M059J (cell line): ENCODE measurements at places on chromosomes 7 and 10.

GRCh38 chr7:135853499-135853898 is 104.9 kb upstream of the FAM180A start:
- peak; percentile 91 for DNase-seq

DNA sequence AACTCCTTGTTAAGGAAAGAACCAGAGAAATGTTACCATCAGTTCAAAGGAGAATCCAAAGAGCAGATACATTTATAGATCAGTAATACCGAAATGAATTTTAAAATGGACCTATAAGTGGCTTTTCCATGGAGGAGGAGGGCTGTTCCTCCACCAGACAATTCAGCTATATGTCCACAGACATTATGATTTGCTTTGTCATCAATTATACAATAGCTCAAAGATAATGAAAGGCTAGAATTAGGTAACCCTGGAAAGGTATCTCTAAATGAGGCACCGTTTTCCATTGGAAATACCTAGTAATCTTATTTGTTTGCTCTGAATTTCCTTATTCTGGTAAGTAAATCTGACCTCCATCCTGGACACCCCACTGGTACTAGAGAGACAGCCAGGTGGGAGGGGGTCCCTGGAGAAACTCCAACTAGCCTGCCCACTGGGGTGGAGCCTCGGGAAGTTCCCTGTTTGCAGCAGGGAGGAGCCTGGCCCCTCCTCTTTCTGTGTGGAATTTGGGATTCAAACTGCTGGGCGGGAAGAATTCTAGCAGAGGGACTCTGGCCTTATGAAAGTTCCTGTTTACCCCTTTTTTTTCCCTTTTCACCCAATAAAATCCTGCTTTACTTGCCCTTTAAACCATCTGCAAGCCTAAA is 218.0 kb downstream of the PHF14 start:
- no peak for DNase-seq

GRCh38 chr10:77915319-77916105 is 11.0 kb downstream of the DLG5 start:
- DNase-seq = no peak

DNA sequence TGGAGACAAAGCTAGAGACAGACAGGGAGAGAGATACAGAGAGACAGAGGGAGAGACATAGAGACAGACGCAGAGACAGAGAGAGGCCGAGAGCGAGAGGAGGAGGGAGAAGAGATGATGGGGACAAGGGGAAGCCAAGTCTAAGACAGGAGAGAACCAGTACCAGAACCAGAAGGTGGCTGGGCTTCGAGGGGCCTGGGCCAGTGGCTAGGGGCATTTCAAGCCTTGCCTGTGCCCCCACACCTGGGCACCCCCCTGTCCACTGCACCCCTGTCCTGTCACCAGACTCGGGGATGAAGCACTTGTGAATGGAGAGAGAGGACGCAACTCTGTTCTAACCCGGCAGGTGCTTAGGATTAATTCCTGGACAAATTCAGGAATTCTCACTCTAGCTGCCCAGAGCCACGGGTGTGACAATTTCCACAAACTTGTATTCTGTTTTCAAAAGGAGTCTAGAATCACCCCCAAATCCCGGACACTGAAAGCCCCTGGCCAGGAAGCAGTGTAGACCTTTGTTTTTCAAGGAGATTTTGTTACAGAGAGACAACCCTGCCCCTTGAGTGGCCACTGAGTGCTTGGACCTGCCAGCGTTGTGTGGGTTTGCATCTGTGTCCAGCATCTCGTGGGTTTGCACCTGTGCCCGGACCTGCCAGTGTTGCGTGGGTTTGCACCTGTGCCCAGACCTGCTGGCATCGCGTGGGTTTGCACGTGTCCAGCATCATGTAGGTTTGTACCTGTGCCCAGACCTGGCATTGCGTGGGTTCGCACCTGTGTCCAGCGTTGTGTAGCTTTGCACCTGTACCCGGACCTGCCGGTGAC is 157.3 kb downstream of the WDR37 start:
- DNase-seq = no peak

GRCh38 chr7:94980418-94981142 is 73.2 kb downstream of the PPP1R9A start:
- DNase-seq = no peak

- no peak for DNase-seq
Measured at GRCh38 chr10:44240584-44241205, 144.2 kb downstream of the CXCL12 start.

DNA sequence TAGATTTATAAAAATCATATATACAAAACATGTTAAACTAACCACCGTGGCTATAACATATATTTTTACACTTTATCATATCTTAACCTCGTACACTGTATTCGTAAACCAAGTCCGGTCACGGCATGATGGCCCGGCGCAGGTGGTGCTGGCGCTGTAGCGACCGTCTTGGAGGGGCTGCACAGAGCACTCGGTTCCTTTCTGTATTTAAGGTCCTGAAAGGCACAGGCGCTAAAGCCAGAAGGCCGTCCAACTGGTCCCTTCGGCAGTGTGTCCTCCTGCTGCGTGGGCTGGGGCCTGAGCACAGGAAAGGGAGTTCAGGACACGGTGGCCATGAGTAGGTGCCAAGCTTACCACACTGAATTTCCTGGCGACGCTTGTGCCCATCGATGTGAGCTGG is 33.8 kb downstream of the AMZ1 start:
- DNase-seq = no peak

- peak; percentile 38 for DNase-seq
Measured at GRCh38 chr10:70679498-70679897, 7.2 kb downstream of the ADAMTS14 start.

DNA sequence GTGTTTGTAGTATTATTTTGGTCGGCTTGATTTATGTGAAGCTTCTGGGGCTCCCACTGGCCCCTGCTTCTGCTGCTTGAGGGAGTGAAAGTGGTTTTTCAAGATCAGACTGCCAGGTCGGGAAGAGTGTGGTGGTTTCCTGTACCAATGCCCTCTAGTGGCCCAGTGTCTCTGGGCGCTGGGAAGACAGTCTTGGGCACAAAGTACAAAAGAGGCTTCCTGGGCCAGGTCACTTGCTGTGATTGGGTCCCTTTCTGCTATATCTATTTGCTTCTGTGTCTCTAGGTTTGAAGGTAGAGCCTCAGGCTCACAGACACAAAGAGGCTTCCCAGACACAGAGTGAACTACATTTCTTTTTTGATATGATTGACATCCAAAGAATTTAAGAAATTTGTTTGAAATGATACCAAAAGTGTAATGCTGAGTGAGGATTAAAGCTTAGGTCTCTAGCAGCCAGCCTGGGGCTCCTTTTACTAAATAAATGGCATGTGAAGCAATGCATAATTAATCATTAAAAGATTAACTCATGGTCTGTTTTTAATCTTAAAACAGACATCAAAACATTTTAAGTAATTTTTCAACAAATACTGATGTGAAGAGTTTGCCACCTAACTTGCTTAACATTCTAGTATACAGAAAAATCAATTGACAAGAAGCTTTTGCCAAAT is 36.3 kb downstream of the ABCB1 start:
- peak; percentile 52 for DNase-seq

DNA sequence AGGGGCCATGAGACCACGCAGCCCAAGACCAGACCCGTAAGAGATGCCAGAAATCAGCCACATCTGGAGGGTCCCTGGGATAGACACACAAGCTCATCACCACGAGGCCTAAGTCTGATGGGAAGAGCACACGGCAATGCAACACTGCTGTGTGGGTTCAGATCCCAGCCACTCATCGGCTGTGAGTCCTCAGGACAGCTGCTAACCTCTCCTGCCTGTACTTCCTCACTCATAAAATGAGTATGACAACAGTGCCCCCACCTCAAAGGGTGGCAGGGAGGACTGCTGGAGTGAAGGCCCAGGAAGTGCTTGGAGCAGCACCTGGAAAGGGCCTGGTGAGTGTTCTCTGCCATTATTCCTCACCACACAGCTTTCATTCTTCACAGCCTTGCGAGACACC is 60.9 kb downstream of the MAD1L1 start:
- no peak for DNase-seq

DNA sequence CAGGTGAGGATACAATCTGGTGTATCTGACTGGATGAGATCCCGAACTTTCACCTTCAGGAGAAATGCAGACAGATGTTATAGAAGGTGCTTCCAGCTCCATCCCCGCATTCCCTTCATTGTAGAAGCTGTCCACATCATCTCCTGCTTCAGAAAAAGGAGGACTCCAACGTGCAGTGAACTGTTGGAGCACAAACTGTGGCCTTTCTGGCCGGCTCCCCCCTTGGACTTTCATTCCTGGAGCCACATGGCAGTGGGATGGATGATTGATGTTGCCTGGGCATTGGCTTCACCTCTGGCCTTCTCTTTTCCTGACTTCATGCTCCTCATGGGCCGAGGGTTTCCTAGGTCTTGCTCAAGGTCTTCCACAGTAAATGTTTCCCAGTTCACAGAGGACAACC is 29.6 kb upstream of the ZNF273 start:
- DNase-seq = no peak

DNA sequence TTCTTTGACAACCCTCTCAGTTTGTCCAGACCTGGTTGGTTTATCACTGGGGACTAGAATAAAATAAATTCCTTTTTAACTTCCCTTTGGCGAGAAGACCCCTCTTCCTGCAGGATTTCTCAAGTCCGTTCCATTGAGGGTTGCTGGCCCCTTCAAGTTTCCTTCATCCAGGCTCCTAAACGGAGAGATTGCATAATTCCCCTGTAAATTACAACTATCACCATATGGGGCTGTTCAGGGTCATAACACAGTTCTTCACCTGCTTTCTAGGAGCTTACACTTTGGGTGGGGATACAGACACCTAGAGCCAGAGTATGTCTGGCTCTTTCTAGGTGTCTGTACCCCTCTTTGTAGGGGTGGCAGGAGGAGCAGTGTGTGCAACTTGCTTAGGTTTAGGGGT is 3.3 kb upstream of the COPS6 start:
- no peak for DNase-seq

- peak; percentile 34 for DNase-seq
Measured at GRCh38 chr7:114865564-114865963, 56.3 kb upstream of the MDFIC start.

DNA sequence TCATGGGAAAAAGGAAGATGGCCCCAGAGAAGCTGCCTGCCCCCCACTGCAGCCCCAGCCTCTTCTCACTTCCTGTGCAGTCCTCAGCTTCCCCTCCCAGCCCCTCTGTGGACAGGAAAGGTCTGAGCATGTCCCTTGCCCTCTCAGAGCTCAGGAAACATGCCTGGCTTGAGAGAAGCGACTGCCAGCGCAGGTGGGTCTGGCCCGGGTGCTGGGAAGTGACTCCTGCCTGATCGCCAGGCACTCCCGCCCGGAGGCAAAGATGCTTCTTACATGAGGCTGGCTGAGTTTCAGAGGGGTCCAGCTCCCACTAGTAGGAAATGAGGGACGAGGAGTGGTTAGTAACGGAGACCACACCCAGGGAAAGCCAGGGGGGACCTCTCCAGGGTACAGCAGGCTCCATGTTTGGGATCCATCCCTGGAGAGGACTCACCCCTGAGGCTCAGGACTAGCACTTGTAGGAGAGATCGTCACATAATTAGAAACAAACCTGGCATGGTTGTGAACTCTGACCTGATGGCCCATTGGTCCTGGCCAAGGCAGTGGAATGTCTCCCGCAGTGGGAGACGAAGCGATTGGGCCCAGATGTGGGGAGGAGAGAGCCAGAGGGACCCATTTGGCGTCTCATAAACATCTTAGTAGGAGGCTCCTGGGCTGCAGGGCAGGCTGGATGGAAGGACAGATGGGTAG is 12.3 kb downstream of the ELN start:
- no peak for DNase-seq

GRCh38 chr10:26374426-26374825 is 63.7 kb upstream of the APBB1IP start:
- DNase-seq = no peak

- peak; percentile 54 for DNase-seq
Measured at GRCh38 chr7:137449016-137449415, 105.5 kb upstream of the PTN start.

DNA sequence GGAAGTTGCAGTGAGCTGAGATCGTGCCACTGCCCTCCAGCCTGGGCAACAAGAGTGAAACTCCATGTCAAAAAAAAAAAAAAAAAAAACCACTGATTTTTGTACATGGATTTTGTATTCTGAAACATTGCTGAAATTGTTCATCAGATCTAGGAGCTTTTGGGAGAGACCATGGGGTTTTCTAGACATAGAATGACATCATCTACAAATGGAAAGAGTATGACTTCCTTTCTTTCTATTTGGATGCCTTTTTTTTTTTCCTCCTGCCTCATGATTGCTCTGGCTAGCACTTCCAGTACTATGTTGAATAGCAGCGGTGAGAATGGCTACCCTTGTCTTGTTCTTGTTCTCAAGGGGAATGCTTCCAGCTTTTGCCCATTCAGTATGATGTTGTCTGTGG is 89.1 kb downstream of the ANLN start:
- no peak for DNase-seq

- peak; percentile 37 for DNase-seq
Measured at GRCh38 chr7:108492742-108493141, 33.2 kb downstream of the PNPLA8 start.

- no peak for DNase-seq
Measured at GRCh38 chr7:71320916-71321315, 189.0 kb downstream of the GALNT17 start.

GRCh38 chr7:98836811-98837629 is 32.8 kb downstream of the TMEM130 start:
- DNase-seq = peak; percentile 43

GRCh38 chr7:113207931-113208330 is 89.6 kb upstream of the SMIM30 start:
- no peak for DNase-seq

GRCh38 chr7:157412491-157413180 is 75.8 kb downstream of the DNAJB6 start:
- no peak for DNase-seq

DNA sequence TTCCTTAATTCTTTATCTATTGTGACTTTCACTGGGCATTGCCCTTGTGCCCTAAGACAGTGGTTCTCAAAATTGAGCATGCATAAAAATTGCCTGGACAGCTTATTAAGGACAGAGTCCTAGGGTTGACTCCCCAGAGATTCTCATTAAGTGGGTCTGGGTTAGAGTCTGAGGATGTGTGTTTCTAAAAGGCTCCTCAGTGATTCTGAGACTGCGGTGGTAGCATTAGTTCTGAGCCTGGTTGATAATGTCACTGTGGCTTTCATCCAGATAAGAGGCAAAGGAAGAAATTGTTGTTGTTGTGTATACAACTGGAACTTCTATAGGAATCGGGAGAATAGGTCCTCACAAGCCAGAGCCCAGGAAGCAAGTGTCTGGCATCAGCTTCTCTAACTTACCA is 1.3 kb downstream of the IFIT2 start:
- DNase-seq = no peak

- no peak for DNase-seq
Measured at GRCh38 chr10:9635691-9636090, 1382.0 kb upstream of the CELF2 start.

GRCh38 chr10:72068901-72069446 is 19.4 kb downstream of the SPOCK2 start:
- peak; percentile 33 for DNase-seq

GRCh38 chr10:129272176-129272575 is 194.9 kb upstream of the MGMT start:
- no peak for DNase-seq

DNA sequence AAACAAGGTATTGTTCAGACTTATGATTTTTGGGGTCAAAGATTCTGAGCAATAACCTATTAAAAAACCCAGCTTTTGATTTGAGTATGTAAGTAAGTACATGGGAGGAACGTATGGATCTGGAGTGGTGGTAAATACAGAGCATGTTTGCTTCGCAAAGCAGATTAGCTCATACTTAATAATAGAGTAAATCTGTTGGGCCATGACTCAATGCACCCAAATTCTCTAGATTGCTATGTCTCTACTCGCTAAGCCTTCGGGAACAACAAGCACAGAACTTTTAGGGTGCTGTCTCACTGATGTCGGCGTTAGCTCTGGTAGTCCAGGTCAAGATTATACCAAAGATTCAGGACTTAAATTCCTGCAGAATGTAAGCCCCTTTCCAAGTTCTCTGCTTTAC is 807 bp upstream of the MINPP1 start:
- no peak for DNase-seq

- no peak for DNase-seq
Measured at GRCh38 chr7:112494656-112495055, 13.9 kb downstream of the LSMEM1 start.
